Stimulated activated CD4-positive, alpha-beta T cell treated with anti-CD3 and anti-CD28 coated beads, Interleukin-1b, Interleukin-23, amount 100 ng/mL, for 1 hour (primary cell): ENCODE measurements at places on chromosomes 13 and 19.

DNA sequence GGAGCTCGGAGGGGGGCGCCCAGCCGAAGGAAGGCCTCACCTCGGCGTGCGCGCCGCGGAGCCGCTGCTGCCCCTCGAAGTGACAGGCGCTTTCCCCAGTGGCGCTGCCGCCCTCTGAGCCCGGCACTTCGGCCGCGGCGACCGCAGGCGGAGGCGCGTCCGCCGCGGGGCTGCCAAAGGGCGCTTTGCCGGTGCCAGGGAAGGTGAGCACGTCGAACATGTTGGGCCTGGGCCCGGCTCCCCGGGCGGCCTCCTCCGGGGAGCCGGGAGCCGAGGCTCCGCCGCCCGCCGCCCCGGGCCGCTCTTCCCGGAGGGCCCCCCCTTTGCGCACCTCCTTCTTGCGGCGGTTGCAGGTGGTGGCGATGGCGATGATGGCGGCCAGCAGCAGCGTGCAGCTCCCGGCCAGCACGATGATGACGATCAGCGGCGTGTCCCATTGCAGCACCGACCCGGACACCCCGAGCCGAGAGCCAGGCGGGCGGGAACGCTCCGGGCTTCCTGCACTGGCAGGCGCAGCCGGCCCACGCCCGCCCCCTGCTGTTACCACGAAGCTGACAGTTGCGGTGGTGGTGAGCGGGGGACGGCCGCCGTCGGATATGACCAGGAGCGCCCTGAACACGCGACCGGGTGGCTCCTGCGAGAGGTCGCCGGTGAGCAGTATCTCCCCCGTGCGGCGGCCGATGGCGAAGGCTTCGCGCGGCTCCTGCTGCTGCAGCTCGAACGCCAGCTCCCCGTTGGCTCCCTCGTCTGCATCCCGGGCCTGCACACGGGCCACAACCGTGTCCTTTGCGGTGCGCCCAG lies 2.5 kb downstream of the PCDH8 start:
- DNase-seq = no peak

GRCh38 chr13:91347996-91348905 lies 764 bp downstream of the MIR17HG start:
- peak; percentile 34 for DNase-seq

- DNase-seq = no peak
Measured at GRCh38 chr13:39893808-39894207, 238.3 kb downstream of the COG6 start.

DNA sequence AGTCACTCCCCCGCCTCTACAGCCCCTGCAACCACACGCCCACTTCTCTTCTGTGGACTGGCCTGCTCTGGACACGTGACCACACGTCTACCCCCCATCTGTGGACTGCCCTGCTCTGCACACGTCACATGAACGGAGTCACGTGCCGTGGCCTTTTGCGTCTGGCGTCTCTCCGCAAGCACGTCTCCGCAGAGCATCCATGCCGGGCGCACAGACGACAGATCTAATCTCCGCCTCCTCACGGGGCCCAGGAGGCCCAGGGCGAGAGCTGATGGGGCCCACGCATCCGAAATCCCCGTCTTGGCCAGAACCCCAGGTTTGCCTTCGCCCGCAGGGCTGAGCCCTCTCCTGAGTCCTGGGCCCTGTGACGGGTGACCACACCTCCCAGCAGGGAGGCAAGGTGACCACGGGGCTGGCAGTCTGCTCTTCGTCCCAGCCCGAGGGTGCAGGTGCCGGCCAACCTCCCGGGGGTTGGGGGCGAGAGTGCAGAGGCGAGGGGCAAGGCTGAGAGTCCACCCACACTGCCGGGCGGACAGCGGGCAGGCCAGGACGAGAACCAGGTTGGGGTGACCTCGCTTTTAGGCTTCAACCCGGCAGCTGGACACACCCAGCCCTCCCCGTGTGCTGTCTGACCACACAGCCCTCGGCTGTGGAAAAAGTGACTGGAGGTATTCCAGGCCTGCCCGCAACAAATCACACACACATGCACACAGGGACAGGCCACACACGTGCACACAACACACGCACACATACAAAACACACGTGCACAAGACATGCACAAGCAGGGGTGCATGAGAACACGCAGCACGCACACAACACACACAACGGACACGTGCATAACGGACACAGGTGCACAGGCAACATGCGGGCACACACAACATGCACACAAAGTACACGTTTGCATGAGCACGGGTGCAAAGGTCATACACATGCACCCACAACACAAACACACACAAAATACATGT lies 3.9 kb downstream of the SBNO2 start:
- DNase-seq = no peak

- no peak for DNase-seq
Measured at GRCh38 chr13:74883834-74884233, 598.1 kb downstream of the TBC1D4 start.

GRCh38 chr13:109162248-109163036 lies 533.0 kb downstream of the MYO16 start:
- DNase-seq = no peak

DNA sequence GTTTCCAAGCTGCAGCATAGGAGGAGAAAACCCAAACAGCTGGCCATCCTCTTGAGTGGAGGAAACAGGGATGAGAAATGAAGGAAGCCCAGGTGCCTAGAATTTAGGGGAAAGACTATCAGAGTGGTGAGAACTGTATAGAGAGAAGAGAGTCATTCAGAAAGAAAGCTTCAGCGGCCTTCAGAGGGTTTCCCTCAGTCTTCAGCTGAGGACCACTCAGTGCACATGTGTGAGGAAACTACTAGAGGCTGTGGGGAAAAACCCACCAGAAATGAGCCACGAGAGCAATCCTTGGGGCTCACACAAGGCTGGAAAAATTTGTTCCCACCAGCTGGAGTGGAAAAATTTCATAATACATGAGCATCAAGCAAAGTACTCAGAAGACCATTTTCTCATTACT lies 35.2 kb upstream of the CPB2 start:
- no peak for DNase-seq
